ENCODE measurements at places on chromosomes 12 and 14. TPM values are rescaled to one million over a fixed set of nuclear protein-coding genes. Genes with fewer than 3 reads are reported as not detected.
A peak's percentile ranks its signal among the peaks of the same experiment; 100 is the strongest.

Gene FAM222A
- 7.8 TPM for total RNA-seq

Gene BBOF1
- total RNA-seq: 10.2 TPM

Gene FAM181A
- not detected for total RNA-seq

Gene NR1H4
- not detected for total RNA-seq

Gene ENO2
- 5.3 TPM for total RNA-seq

Gene VRTN
- total RNA-seq: not detected

Gene IL26
- total RNA-seq: not detected

Gene GDF3
- total RNA-seq: not detected

Gene ZC2HC1C
- total RNA-seq: 0.34 TPM

Gene GLT8D2
- total RNA-seq: 40.1 TPM

Gene KRT77
- not detected for total RNA-seq

DNA sequence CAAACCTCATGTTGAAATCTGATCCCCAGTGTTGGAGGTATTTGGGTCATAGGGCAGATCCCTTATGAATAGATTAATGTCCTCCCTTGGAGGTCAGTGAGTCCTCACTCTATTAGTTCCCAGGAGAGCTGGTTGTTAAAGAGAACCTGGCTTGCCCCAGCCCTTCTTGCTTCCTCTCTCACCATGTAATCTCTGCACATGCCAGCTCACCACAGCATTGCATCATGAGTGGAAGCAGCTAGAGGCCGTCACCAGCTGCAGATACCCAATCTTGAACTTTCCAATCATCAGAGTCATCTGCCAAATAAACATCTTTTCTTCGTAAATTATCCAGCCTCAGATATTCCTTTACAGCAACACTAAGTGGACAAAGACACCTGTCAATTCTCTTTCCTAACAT lies 161.8 kb upstream of the IGF1 start:
- DNase-seq: no peak

GRCh38 chr14:21997300-21997699 lies 323.7 kb upstream of the OR4E1 start:
- DNase-seq: no peak

GRCh38 chr14:55705651-55706364 lies 125.8 kb downstream of the KTN1 start:
- DNase-seq: no peak

- DNase-seq: no peak
These were observed 12.1 kb downstream of the CLEC14A start for GRCh38 chr14:38243696-38244240.

- peak; percentile 67 for DNase-seq
These were observed 95.7 kb downstream of the RFLNA start for GRCh38 chr12:124390442-124391097.

GRCh38 chr14:29536886-29537511 lies 390.6 kb downstream of the PRKD1 start:
- DNase-seq: no peak

GRCh38 chr14:95862243-95862642 lies 14.4 kb upstream of the TUNAR start:
- no peak for DNase-seq

GRCh38 chr12:29314416-29314815 lies 66.6 kb downstream of the ERGIC2 start:
- no peak for DNase-seq

- DNase-seq: no peak
These were observed 107.8 kb downstream of the OTX2 start for GRCh38 chr14:56702515-56702914.

GRCh38 chr14:37122288-37122687 lies 50.1 kb downstream of the SLC25A21 start:
- DNase-seq: peak; percentile 75

GRCh38 chr12:64691227-64691794 lies 67.9 kb downstream of the GNS start:
- no peak for DNase-seq

DNA sequence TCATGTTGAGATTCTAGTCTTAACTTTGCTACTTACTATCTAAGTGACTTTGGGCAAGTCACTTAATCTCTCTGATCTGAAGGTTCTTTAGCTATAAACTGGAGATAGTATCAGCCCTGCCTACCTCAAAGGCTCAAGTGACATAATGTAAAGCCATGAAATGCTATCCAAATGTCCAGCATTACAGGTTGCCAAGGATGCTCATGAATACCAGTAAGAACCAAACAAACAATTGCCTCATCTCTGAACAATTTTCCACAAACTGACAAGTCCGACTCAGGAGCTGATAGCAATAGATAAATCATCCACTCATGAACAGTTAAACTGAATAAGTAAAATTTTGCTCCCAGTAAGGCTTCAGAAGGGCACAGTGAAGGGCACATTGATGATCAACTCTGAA lies 51.5 kb downstream of the LMNTD1 start:
- DNase-seq: no peak

- DNase-seq: no peak
These were observed 83.4 kb downstream of the RTN1 start for GRCh38 chr14:59787045-59787674.

DNA sequence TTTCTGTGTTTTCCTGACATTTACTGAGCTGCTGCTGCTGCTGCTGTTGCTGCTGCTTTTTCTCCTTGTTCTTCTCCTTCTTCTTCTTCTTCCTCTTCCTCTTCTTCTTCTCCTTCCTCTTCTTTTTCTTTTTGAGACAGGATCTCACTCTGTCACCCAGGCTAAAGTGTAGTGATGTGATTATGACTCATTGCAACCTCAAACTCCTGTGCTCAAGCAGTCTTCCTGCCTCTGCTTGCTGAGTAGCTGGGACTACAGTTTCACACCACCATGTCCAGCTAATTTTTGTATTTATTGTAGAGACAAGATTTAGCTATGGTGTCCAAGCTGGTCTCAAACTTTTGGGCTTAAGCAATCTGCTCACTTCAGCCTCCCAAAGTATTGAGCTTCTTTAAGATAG lies 95.8 kb downstream of the TMTC3 start:
- DNase-seq: peak; percentile 28

DNA sequence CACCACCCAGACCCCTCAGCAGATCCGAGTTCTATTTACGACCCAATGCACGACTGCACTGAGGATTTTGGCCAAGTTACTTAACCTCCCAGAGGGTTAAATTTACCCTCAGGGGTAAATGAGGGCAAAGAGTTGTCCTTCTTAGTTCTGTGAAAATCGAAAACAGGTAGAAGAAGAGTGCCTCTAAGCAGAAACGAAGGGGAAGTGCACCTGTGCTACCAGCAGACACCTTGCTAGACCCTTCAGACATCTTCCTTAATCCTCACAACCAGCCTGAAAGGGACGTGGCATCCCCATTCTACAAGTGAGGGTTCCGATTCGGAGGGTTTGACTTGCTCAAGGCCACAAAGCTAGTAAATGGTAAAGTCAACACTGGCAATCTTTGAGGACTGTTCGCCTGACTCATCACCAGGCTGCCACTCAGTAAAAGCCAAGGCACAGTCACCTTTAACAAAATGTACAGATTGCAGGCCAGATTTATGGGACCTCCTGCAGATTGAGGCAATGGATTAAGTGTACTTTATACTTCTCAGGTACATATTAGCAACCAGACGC lies 1.6 kb downstream of the GSG1 start:
- DNase-seq: peak; percentile 50

- DNase-seq: no peak
These were observed 9.7 kb downstream of the TEDC1 start for GRCh38 chr14:105500726-105501101.

DNA sequence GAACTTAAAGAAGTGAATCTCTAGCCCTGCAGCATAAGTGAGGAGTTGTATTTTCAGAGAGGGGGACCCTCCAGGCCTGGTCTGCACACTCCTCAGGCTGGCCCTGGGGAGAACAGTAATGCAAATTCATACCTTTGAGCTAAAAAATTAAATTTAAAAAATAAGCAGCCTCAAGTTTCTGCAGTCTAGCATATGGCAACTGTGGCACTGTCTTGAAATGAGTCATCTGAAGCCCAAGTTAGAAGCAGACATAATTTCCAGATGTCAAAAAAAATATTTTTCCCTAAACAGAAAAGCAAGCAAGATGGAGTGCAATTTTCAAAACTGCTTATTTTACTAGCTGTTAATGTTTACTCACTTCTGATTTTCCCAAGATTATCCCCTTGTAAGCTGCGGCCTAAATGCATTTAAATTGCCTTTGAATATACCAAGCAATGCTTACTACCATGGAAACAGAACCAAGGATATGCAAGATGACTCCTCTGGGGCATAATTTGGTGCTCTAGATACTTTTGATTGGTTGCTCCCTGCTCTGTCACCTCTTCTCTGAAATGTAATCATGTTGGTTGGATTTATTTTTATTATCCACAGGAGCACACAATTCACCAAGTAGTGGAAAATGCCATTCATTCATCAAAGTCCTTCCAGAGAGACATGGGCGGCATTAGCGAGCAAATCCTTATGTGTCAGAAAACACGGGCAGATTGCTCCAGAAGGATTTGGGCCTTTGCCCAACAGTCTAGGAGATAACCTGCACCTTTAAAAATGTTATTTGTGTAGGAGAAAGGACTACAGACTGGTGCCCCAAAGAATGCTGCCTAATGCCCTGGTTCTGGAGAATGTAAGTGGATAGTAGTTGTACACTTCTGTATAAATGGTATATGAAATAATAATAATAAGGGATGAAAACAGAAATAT lies 25.0 kb upstream of the DHRS7 start:
- DNase-seq: no peak

DNA sequence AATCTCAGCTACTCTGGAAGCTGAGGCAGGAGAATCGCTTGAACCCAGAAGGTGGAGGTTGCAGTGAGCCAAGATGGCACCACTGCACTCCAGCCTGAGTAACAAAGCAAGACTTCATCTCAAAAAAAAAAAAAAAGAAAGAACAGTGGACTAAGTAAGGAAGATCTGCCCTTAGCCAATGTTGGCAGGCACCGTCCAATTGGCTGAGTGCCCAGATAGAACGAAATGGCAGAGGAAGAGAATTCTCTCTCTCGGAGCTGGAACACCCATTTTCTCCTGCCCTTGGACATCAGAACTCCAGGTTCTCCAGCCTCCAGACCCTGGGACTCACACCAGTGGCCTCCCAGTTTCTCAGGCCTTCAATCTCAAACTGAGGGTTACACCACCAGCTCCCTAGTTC lies 49.9 kb downstream of the ESR2 start:
- DNase-seq: no peak

- DNase-seq: no peak
These were observed 81.1 kb downstream of the HMGA2 start for GRCh38 chr12:65905405-65905804.

DNA sequence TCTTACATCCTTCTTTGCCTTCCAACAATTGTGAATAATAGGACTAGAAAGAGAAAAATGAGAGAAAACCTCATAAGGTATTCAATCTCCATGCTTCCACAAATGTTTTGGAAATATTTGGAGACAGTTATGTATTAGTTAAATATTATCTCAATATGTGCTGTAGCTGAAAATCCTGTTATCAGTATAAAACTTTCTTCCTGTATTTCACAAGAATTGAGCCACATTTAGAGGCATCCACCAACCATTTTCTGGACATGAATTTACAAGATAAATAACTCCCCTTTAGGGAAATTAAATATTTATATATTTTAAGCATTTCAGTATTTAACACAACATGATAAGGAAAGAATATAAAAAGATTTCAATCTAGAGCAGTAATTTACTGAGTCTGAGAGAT lies 200.3 kb downstream of the GPHN start:
- DNase-seq: no peak
